ENCODE measurements at places on chromosomes 1 and 21.

GRCh38 chr1:180881806-180882509 is 30.7 kb upstream of the KIAA1614 start:
- no peak for DNase-seq

DNA sequence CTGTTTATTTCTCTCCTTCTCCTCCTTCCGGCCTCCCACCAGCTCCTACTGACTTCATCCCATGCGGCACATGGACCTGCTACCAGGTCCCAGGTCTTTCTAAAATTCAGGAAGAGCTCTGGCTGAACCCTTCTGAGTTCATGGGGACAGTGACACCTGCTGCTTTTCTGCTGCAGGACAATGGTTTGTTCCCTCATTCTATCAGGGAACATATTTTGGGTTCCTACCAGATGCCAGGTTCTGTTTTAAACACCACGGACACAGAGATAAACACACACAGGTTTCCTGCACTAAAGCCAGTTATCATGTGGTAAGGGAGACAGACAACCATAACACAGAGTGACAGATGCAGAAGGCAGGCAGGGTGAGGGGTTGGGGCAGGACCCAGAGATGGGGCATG is 114.0 kb upstream of the RAB4A start:
- DNase-seq = no peak

DNA sequence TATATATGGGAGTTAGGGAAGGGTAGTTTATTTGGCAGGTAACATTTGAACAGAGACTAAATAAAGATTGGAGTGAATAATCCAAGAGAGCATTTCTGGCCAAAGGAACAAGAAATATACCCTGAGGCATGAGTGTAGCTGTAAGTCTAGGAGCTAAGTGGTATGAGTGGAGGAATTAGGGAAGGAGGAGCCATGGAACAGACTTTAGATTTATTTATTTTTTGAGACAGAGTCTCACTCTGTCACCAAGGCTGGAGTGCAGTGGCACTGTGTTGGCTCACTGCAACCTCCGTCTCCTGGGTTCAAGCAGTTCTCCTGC is 18.4 kb downstream of the CAPZA1 start:
- no peak for DNase-seq

DNA sequence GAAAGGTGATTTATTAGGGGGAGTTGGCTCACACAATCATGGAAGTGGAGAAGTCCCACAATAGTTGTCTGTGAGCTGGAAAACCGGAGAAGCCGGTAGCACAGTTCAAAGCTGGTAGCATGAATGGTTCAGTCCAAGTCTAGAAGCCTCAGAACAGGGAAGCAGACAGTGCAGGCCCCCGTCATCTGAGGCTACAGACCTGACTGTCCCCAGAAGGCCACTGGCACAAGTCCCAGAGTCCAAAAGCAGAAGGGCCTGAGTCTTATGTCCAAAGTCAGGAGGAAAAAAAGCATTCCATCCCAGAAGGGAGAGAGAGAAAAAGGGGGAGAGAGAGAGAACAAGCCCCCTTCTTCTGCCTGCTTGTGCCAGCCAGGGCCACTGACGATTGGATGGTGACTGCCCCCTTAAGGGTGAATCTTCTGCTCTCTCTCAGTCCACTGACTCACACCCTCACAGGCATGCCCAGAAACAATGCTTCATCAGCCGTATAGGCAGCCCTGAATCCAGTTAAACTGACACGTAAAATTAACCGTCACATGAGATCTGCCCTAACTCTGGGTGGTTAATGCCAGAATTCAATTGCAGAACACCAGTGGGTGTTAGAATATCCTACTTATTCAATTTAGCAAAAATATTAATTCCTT is 49.3 kb upstream of the POU2F1 start:
- no peak for DNase-seq

DNA sequence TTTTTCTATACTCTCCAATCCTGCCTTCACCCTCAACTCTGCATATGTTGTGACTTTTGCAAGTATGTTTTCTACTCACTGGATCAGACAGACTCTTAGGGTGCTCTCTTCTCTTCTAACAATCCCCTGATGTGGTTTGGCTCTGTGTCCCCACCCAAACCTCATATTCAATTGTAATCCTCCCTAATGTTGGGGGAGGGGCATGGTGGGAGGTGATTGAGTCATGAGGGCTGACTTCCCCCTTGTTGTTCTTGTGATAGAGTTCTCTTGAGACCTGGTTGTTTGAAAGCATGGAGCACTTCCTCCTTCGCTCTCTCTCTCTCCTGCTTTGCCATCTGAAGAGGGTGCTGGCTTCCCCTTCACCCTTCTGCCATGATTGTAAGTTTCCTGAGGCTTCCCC is 148.9 kb upstream of the IGSF21 start:
- no peak for DNase-seq

GRCh38 chr1:220281159-220281574 is 8.9 kb upstream of the RAB3GAP2 start:
- no peak for DNase-seq

DNA sequence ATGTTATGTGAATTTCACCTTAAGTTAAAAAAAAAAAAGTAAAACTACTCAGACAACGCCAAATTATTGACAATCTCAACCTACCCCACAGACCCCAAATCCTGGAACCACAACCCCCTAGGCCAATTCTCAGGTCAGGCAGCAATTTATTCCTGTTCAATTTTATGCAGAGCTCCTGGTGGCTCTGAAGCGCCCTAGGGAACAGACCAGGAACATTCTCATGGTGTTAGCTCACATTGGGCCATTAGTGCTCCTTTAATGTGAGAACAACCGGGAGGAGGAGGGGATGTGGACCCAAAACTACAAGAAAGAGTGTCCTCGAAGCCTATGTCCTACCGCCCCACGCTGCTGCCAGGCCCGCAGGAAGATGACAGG is 403 bp upstream of the PSEN2 start:
- peak; percentile 20 for DNase-seq

DNA sequence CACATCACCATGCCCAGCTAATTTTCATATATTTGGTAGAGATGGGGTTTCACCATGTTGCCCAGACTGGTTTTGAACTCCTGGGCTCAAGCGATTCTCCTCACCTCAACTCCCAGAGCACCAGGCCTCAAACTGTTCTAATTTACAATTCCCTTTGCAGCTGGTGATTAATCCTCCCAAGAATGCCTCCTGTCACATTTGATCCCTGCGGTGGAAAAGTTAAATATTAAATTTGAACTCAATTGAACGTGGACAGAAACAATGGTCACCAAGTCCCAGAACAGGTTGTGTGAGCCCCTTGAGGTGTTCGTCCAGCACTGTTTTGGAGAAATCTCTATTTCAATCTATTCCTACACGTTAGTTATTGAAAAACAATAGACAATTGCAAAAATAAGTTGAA is 2.0 kb upstream of the ANKRD35 start:
- no peak for DNase-seq

GRCh38 chr1:93399781-93400180 is 48.1 kb upstream of the FNBP1L start:
- no peak for DNase-seq

- DNase-seq = no peak
Measured at GRCh38 chr1:21175324-21175669, 1.4 kb downstream of the EIF4G3 start.

GRCh38 chr1:248924696-248925532 is 18.9 kb downstream of the PGBD2 start:
- no peak for DNase-seq

DNA sequence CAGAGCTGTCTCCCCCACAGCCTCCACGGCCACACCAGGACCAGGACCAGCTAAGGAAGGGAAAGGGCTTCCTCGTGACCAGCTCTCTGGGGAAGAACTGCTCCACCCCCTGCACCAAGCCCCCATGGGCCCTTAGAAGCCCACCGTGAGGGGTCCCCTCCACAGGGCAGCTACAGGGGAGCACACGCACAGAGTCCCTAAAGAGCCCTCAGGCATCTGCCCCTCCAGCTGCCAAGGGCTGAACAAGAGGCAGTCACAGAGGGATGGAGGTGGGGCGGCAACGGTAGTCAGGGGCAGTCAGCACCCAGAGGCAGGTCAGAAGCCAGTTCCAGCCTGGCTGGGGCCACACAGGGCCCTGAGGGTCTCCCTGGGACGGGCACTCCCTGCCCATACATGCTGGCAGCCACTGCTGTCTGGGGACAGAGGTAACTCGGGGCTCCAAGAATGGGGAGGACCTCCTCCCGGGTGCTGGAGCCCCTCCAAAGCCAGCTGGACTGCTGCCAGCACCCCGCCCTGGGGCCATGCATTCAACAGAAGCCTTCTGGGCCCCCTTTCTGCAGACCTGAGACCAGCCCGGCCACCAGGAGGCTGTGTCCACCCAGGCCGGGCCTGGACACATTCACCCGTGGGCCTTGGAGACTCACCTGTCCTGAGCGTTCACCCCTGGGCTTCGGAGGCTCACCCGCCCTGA is 18.7 kb downstream of the SLC19A1 start:
- no peak for DNase-seq

GRCh38 chr1:37995751-37996345 is 6.0 kb upstream of the SF3A3 start:
- DNase-seq = no peak

DNA sequence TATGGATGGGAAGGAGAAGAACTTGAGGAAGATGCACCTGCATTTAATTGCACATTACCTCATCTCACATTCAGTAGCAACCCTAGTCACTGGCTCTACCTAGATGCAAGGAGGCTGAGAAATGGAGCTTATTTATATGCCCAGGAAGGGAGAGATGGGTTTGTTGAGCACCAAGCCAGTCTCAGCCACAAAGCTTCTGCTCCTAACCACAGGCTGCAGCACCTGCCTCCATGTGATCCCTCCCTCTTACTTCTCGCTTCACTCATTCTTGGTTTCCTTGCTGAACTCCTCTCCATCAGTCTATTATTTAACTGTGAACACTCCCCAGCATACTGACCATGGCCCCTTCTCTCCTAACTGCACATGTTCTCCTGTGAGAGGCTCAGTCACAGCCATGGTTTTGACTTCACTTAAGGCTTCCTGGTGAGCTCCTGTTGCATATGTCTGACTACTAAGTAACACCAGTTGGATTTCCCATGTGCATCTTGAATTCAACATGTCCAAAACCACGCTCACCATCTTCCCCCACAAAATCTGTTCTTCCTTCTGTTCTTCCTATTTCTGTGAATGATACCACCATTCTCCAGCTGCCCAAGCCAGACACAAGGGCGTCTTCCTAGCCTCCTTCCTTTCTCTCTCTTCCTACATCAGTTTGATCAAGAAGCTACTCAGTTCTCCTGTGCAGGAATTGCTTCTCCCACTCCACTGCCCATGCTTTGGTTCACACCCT is 139.8 kb downstream of the AK5 start:
- DNase-seq = no peak

DNA sequence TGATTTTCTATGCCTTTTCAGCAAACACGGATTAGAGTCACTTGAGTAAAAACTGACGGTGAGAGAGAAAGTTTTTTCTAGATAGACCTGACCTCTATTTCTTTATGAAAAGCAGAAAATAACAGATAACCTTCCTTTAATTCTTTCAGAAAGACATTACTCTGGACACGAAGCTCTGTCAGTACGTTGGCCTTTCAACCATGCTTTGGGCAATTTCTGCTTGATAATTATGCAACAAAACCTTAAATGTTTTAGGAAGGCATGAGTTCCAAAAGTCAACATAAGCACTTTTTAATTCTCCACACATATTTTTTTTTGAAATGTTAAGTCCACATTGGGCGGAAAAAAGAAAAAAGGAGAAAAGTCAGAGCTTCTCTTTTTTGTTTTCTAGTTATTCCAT is 137.8 kb downstream of the AKT3 start:
- no peak for DNase-seq

- DNase-seq = no peak
Measured at GRCh38 chr21:43866260-43866629, 1.2 kb downstream of the AGPAT3 start.

- DNase-seq = no peak
Measured at GRCh38 chr21:36904093-36904666, 62.3 kb downstream of the HLCS start.

DNA sequence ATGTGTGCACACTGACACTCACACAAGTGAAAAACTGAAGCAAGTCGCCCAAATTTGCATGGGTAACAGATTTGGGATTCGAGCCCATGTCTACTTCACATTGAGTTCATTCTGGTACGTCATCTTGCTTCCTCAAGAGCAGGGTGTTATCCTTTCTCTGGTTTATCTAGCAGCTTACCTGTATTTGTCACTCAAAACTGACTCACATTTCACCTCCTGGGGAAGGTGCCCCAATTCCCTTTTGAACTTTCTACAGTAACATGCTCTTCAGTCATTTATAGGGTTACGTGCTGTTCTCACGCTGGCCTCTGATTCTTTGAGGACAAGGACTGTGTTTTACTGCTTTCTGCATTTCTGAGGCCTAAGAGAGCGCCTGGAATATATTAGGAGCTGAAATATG is 162.8 kb downstream of the PDE4B start:
- DNase-seq = no peak

GRCh38 chr21:34031835-34032370 is 41.5 kb upstream of the MRPS6 start:
- no peak for DNase-seq

- no peak for DNase-seq
Measured at GRCh38 chr1:162626761-162627160, 5.5 kb upstream of the DDR2 start.

DNA sequence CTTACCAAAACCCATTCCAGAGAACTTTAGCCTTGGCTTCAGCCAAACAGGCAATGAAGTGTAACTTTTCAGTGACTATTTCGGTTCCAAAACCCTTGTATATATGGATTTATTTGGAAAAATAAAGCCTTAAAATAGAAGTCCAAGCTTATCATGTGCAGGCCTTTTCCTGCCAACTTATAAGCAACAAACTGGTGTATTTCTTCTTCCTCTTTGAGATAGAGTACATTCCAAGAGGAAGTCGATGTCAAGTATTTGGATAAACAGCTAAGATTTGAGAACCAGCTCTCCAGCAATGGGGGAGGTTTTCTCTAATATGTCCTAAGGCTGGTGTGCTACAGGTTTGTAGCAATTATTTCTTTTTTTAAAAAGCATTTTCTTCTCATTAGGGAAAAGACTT is 407.8 kb downstream of the DUSP10 start:
- no peak for DNase-seq

- DNase-seq = no peak
Measured at GRCh38 chr1:206661161-206661820, 23.4 kb upstream of the MAPKAPK2 start.

GRCh38 chr1:110356379-110356778 is 17.2 kb downstream of the RBM15 start:
- DNase-seq = no peak

GRCh38 chr1:246613096-246613758 is 47.0 kb downstream of the CNST start:
- DNase-seq = no peak

- DNase-seq = no peak
Measured at GRCh38 chr1:236552901-236553300, 29.1 kb downstream of the LGALS8 start.

DNA sequence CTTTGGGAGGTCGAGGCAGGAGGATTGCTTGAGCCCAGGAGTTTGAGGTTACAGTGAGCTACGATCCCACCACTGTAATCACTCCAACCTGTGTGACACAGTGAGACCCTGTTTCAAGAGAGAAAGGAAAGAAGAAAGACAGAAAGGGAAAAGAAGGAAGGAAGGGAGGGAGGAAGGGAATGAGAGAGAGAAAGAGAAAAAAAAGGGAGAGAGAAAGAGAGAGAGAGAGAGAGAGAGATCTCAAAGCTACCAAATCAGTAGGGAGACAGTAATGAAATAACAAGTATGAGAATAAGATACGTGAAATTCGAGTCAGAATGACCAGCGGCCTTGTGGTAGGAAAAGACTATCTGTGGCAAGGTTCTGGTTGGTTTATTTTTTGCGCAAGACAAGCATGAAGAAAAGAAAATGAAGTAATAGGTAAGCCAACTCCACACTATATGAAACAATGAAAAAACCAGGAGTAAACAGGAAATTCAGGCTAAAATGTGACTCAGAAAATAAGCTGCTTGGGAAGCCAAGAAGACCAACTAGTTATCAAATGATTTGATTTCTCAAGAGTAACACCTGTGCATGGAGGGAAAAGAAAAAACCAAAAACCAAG is 8.9 kb downstream of the MTF1 start:
- no peak for DNase-seq
